Kidney capillary endothelial cell (primary cell): ENCODE measurements at places on chromosomes 6 and 20.

GRCh38 chr6:157813750-157814455 lies 9.1 kb upstream of the SNX9 start:
- DNase-seq: no peak

DNA sequence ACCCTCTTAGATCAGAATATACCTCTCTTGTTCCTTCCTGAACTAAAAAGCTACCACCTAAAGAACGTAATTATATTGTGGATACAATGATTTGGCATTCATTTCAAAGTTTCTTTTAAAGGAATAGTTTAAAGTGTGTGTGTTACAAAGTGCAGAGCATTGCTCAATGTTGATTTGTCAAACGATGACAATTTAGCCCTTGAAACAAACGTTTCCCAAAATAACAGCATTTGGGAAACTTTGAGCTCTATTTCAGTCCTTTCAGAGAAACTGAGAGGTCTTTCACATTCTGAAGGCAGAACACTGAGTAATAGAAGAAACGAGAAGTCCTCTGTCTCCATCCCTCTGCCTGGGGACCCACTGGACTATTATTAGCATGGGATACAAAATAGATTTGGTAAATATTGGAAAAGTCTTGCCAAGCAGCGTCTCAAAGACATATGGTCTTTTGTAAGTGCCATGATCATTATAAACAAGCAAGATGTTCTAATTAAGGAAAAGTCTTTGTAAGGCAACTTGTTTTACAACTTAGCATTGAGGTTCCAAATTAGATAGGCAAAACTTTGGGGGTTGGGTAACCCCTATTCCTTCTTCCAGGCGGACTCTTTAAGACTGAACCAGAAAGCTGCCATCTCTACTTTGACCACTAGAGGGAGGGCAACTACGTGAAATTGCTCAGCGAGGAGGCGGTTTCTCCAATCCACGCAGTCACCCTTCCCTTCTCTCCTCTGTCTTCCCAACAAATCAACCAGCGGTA lies 208.8 kb downstream of the RNF144B start:
- peak; percentile 34 for DNase-seq

- DNase-seq: no peak
Observed at GRCh38 chr6:125966569-125966968, 10.0 kb downstream of the HINT3 start.

- no peak for DNase-seq
Observed at GRCh38 chr6:90764001-90764400, 177.1 kb upstream of the MAP3K7 start.

DNA sequence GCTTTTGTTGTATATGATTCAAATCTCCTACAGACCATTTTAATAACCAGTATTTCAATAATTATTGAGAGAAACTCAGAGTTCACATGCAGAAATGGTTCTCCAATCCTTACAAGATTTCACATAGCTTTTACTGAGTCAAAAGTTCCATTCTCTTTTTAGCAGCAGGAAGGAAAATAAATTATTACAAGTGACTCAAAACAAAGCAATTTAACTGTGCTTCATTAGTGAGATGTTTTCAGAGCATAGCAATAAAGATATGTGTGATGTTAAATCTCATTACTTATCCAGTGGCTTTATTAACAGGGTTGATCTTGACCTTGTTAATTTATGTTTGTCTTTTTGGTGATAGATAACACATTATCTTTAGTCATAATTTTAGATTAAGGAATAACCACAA lies 22.0 kb downstream of the KIF13A start:
- DNase-seq: peak; percentile 54

GRCh38 chr6:61679625-61680024 lies 606.4 kb downstream of the KHDRBS2 start:
- no peak for DNase-seq

DNA sequence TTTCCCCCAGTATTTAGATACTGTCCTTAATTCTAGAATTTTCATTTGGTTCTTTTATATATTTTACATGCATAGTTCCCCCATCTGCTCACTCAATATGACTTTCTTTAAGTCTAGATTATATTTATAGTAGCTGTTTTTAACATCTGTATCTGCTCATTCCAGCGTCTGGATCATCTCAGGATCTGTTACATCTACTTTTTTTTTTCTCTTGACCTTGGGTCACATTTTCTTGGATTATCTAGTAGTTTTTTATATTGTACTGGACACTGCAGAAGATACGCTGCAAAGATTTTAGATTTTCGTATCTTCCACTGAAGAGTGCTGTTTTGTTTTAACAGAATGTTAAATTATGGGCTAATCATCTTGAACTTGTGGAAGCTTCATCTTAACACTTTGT lies 20.7 kb downstream of the RAB22A start:
- DNase-seq: no peak

DNA sequence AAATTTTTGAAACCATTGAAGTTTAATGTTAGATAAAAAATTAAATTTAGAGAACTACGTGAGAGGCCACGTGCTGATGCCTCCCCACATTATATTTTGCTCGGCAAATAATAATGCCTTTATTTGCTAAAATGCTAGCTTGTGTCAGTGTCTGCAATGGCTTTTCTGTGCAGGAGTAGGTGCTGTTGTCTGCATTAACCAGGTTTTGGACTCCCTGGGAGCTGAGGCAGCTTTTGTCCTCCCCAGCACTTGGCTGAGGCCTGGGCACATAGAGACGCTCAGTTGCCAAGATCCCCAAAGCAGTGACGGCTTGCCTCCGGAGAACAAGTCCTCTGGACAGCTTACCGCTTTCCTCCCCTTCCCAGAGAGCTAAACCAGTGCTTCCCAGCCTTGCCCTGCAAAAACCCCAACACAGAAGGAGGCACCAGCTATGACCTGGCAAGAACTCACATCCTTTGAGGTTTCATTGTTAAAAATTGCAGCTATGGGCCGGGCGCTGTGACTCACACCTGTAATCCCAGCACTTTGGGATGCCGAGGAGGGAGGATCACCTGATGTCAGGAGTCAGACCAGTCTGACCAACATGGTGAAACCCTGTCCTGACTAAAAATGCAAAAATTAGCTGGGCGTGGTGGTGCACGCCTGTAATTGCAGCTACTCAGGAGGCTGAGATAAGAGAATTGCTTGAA lies 59.9 kb downstream of the KAT14 start:
- DNase-seq: no peak

- peak; percentile 90 for DNase-seq
Observed at GRCh38 chr6:21005816-21006570, 471.7 kb downstream of the CDKAL1 start.

GRCh38 chr6:126770176-126770575 lies 348.3 kb upstream of the RSPO3 start:
- DNase-seq: no peak

DNA sequence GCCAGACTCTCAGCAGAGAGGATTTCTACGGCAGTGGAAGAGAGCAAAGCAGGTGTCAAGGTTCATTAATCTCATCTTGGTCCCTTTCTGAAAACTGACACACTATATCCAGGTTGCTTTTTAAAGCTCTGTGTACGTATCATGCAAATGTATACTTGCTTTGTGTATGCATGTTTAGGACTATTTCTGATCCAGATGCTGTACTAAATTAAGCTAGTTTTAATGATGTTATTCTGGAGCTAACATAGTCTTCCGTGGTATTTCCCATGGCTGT lies 59.2 kb upstream of the SNX9 start:
- DNase-seq: no peak

- no peak for DNase-seq
Observed at GRCh38 chr6:39184906-39185580, 44.2 kb downstream of the KCNK5 start.

DNA sequence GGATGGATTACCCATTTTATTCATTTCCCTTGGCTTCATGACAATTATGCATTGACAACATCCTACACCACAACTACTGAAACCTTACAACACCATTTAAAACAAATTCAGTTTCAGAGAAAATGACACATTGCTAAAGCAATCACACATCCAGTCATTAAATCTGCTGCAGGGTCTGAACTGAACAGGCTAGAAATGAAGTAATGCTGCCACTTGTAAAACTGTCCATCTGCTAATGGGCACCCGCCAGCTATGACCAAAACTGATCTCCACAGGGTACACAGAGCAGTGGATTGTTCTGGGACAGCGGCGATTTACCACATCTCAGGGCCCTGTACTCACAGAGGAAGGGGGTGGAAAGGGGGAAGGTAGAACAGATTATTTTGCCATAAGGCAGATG lies 172.9 kb upstream of the FBXL4 start:
- DNase-seq: no peak

DNA sequence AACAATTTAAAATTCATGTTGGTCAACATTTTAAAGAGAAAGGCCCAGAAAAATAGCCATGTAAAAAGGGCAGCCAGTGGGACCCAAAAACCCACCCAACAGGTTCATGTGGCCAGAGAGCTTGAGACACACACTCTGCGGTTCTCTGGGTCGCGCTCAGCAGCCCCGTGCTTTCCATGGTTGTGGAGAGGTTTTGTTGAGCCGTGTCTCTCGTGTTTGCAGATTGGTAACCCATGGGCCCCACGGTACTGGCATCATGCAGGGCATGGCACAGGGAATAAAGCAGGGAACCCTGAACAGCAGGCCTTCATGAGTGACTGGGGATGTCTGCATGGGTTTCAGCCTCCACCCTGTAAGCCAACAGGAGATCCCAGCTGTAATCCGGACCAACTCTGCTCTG lies 127.7 kb upstream of the CST7 start:
- DNase-seq: no peak

DNA sequence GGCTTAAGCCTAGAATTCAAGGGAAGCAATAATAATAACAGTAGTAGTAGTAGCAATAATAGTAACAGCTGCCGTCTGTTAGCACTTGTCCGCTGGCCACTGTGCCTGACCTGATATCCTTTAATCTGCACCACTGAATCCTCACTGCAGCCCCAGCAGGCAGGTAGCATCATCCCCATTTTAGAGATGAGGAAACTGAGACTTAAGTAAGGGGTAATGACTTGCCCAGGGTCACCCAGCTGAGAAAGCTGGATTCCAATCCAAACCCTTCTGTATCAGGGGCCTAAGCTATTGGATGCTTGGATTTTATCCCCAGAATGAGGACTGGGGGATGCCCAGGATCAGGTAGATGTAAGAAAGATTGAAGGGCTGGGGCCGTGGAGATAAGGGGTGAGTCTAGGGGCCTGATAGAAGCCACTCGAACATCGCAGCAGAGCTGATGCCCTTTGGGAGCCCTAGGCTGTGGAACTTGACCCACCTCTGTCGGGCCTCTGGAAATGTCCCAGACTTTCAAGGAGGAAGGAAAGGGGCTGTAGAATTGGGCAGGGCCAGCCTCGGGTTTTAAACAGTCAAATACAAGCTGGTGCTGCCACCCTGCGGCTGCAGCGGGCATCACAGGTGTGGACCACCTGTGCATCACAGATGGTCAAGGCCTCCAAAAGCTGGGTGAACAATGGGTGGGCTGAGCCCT lies 102.1 kb upstream of the MYL9 start:
- peak; percentile 50 for DNase-seq

GRCh38 chr20:50292079-50292590 lies 101.5 kb downstream of the CEBPB start:
- DNase-seq: no peak

DNA sequence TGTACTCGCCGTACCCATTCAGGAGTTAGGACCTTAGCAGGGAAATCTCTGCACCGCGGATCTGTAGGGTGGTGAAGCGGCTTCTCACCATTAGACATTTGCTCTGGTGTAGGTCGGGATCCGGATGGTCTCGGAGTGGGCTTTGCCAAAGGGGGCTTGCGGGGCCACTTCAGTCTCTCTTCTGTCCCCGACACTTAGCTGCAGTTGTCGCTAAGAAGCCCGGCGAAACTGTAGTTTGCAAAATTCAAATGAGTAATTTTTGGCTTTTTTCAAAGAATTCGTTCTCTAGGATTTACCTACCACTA lies 433 bp downstream of the QRSL1 start:
- no peak for DNase-seq

GRCh38 chr20:37501940-37502339 lies 19.1 kb upstream of the NNAT start:
- DNase-seq: no peak

DNA sequence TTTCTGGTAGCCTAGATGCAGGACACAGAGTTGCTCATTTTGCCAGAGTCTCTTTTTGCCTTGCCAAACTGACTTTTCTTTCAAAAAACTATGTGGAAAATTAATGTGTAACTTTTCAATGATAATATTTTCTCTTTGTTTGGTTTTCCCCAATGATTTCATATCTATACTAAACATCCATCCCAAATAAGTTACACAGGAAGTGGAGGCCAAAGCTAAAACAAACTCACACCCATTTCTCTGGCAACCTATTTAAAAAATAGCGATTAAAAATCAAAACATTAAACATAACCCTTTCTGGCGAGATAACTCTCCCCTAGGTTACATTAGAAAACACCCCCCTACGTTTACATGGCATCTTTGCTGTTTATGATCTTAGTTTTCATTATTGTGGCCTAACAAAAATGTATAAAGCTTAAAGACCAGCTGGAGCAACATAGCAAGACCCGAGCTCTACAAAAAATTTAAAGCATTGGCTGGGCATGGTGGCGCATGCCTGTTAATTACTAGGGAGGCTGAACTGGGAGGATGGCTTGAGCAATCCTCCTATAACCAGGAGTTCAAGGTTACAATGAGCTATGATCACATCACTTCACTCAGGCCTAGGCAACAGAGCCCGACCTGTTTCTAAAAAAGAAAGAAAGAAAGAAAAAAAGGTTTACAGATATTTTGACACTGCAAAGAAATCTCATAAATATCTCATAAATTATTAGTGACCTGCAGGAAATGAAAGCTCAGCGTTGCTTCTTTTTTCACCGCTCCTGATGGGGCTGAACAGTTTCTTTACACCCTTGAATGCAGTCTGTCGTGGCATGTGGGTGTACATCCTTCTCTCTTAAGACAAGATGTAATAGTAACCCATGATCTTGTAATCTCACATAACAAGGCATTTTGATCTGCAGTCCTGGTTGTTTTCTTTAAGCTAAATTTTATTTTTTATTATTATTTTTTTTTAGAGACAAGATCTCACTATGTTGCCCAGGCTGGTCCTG lies 32.8 kb upstream of the CEP85L start:
- DNase-seq: no peak

DNA sequence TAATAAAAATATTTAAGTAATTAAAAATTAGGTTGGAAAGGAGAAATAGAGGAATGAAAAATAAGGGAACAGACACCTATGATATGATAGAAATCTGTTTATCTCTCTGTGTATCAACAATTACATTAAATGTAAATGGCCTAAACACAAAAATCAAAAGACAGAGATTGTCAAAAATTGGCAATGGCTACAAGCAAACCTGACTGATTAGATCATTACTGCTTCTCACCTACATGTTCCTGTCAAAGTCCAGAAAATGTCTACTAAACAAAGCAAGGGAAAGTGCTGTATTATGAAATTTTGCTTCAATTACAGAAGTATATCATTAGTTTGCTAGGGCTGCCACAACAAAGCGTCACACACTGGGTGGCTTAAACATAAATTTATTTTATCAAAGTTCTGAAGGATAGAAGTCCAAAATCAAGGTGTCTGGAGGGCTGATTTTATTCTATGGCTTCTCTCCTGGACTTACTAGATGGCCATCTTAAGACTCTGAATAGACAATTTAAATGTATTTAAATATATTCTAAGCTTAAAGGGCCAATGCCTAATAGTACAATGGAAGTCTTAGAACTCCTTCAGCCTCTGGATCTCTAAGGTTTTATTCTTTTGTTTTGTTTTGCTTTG lies 6.3 kb downstream of the ME1 start:
- DNase-seq: no peak

GRCh38 chr6:52573295-52573694 lies 3.6 kb downstream of the TRAM2 start:
- no peak for DNase-seq

- no peak for DNase-seq
Observed at GRCh38 chr6:57123111-57123510, 33.1 kb downstream of the ZNF451 start.
